Endothelial cell of umbilical vein (primary cell): ENCODE measurements at places on chromosomes 11 and 22.

DNA sequence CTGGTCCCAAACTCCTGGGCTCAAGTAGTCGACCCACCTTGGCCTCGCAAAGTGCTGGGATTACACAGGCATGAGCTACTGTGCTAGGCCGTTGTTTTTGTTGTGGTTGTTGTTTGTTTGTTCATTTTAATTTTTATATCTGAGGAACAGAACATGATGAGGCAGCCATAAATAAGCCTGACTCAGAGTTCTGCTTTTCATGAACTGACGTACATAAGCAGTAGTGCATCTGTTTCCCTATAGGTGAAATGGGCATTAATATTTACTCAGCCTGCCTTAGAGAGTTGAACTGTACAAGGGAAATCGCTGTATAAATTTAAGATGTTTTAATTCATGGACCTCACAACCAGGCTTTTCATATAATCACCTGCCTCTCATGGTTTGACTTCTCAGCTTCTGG is 80.5 kb downstream of the PDHX start:
- no peak for DNase-seq

DNA sequence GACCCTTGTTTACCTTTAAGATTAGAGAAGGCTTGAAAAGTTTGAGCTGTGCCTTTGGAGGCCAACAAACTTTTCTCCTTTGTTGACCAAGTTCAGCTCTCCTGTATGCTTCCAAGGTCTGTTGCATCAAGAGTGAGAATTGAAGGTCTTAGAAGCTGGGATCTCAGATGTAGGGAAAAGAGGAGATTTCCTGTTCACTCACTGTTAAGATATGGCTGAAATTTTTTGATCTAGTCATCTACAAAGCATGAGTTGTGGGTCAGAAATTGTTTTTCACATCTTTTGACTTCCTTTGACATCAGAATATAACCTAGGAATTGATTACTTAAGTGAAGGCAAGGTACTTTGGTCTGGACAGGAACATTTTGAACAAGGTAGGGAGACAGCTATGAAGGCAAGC is 12.1 kb downstream of the OR51B4 start:
- no peak for DNase-seq

DNA sequence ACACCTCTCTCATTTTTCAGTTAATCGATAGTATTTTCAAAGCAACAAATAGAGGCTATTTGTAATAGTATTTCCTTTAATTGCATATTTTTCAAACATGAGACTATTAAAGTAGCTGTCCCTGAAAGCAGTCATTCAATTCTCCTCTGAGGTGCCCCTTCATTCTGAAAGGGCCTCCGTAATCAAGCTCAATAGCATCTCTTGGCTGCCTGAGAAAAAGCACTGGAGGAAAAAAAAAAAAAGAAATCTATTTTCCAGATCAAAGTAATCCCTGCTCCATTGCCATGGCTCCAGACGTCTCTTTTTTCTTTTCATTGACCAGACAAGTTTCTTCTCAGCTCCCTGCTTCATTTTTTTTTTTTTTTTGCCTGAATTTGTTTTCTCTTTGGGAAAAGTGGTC is 154.5 kb upstream of the BLID start:
- DNase-seq: no peak

DNA sequence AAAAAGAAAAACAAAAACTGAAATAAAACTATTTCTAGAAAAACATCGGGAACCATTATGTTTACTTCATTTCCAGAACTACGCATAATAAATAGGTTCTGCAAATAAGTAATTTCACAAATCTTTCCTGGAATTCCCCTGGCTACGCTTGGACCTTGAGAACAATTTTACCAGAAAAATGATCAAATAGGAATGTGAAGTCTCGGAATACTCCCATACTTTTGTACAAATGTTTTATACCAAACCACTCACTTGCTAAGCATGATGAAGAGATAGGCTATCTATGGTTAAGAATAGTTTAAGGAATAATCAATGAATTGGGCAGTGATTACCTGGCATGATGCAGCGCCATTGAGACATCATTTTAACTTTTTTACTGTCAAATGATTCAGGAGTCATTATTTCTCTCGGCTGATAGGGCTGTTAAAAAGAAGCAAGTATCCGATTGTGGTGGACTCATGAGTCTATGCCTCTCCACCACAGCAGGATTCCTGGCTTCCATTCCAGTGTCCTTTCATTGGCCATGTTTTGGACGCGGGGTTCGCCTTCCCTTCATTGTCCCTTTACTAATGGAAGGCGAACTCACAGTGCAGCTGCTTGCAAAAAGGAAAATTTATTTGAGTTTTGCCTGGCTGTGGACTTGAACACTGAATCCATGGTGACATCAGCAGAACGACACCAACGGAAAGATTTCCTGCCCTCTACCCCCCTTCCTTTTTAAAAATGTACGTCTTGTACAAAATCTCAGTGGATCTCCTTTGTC is 39.9 kb upstream of the BLID start:
- DNase-seq: no peak

DNA sequence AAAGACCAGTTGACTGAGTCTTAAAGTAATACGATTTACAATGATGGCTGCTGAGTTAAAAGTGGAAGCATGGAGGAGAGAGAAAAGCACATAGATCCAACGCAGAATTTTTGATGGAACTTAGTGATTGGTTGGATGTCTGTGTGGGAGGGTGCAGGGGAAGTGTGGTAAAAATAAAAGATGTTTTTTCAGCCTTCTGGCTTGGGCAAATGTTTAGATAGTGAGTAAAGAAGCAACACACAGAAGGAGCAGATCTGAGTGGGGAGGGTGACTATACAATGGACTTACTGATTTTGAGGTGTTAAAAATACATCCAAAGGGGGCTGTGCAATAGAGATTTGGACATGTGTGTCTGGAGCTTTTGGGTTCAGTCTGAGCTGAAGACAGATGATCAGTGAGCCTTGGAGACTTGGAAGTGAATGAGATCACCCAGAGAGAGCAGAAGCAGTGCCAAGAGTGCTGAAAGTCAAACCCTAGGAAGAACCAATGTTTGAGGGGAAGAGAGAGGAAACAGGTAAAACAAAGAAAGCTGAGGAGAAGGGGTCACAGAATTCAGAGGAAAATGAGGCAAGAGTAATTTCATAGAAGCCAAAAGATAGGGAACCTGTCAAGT is 8.6 kb downstream of the GRIA4 start:
- no peak for DNase-seq

- DNase-seq: no peak
Measured at GRCh38 chr11:9839550-9839949, 175.7 kb downstream of the SWAP70 start.

DNA sequence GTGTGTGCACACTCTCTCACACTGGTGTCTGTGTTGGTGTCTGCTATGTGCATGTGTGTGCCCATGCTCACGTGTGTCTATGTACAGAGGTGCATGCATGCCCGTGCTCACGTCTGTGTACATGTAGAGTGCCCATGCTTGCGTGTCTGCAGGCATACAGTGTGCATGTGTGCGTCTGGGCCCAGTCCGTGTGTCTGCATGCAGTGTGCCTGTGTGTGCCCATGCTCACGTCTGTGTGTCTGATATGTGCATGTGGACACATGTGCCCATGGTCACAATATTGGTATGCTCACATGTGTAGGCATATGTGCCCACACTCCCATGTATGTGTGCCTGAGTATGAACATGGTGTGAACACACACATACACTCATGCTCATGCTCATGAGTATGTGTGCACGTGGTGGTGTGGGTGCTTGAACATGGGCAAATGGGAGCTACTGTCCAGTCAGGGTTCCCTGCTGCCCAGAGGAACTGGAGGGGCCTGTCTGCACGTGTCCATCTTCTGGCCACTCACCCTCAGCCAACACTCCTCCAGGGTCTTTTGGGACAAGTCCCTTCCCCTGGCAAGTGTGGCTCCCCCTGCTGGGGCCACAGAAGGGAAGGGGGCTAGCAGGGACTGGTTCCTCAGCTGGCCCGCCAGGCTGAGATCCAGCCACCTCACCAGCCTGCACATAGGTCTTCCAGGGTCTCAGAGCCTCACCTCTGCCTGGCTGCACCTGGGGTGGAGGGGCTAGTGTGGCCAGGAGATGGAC is 7.3 kb upstream of the TBX1 start:
- DNase-seq: no peak

DNA sequence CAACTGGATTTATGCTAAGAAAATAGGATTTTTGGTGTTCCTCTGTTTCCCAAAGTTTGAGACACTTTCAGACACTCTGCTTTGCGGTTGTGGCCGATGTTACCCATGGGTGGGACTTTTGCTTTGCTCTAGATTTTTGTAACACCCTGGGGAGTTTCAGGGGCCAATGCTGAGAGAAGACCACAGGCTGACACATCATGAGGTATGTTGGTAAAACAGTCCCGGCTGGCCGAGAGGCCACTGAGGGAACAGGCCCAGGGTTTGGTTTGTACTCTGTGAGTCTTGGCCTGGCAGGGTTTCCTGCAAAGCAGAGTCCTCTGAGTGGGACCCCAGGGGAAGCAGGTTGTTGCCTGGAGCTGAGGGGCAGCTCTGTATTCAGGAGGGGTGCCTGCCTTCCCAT is 78.5 kb upstream of the PITPNB start:
- no peak for DNase-seq

DNA sequence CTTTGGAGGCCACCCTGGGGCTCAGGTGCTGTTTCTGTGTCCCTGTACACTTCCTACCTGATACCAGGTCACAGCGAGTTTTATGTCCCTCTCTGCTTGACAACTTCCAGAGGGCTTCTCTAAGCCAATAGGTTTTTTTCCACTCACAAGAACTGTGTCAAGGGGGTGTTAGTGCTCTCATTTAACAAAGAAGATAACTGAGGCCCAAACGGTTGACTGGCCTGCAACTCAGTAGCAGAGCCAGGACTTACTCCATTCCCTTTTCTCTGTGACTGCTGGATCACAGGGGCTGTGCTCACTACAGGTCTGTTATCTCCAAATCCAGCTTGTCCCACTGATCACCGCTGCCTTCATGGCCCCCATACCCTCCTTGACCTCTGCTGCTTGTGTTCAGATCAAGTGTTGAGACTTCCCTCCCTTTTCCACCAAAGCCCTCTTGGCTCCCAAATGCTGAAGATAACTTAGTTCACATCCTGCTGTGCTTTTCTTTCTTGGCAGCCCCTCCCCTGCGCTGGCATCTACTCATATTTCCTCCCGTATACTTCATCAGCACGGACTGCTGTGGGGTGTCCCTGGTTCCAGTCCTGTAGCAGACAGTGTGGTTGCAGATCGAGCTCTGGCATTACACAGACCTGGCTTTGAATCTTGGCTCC is 41.3 kb downstream of the POU2F3 start:
- DNase-seq: no peak

DNA sequence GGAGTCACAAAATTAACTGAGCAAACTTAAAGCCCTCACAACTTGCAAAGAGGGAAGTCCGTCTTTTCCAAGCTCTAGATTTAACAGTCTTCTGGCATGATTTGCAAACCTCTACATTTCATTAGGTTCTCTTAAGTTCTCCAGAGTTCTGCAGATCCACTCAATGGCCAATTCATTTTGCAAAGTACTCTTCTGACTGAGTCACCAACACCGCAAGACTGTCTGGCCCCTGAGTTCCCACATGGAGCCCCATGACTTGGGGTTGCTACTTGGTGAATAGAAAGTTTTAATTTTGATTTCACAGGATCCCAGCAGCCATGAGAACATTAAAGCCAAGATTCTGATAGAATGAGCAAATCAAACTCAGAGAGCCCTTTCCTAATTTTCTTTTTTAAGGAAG is 134.5 kb downstream of the PLEKHA7 start:
- DNase-seq: no peak

DNA sequence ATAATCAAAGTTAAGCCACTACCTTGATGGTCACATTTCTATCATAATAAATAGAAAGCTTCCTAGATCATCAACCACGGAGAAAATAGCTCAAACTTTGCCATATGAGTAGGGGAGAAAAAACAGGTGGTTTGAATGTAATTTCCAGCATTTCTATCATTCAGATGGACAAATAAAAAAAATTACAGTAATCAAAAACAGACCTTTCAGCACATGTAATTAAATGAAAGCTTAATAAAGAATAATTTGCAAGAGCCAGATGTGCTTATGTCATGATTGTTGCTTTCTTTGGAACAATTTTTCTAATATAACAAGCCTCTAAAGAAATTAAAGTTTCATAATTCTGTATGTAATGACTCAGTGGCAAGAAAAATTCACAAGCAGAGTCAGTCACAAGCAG is 297.0 kb downstream of the SOX6 start:
- no peak for DNase-seq

DNA sequence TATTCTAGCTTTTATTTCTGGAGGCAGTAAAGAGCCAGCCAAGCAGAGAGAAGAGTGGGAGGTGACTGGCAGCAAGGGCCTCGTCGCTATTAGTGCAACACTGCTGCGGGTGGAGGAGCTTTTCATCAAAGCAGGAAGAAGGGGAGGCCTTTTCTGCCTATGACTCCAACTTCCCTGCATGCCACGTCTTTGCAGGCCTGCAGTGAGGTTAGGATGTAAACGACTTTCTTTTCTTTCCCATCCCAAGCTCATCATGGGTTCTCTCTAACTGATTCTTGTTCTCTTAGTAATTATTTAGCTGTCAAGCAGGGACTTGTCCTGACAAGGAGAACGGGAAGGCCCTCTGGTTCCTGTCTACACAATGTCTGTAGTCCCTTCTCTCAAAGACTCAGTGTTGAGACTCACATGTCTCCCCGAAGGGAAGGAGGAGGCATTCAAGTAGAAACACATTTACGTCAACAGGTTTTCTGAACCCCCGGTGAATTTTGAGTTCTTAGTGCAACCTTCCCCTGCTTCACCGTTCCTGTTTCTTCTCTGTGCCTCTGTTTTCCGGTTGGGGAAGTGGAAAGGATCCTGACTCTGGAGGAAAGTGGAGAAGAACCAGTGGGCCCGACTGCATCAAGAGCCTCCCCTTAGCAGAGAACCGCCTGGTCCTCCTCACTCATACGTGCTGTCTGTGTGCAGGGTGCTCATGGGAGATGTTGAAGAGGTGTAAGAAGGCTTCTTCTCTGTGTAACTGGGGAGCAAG is 56.9 kb downstream of the PACS1 start:
- DNase-seq: peak; percentile 76

GRCh38 chr22:38270091-38270992 is 2.5 kb downstream of the TMEM184B start:
- DNase-seq: no peak

GRCh38 chr11:75743711-75744563 is 24.6 kb upstream of the DGAT2 start:
- no peak for DNase-seq

- DNase-seq: peak; percentile 71
Measured at GRCh38 chr22:37198258-37199102, 10.4 kb upstream of the C1QTNF6 start.

DNA sequence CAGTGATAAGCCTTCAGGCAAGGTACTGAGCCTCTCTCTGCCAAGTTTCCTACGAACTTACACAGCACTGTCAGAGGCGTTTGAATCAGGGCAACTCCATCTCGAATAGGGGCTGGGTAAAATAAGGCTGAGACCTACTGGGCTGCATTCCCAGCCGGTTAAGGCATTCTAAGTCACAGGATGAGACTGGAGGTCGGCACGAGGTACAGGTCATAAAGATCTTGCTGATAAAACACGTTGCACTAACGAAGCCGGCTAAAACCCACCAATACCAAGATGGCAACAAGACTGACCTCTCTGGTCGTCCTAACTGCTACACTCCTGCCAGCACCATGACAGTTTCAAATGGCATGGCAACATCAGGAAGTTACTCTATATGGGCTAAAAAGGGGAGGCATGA is 20.4 kb upstream of the POGLUT3 start:
- no peak for DNase-seq
